ENCODE measurements at places on chromosomes 11 and 22. TPM values are rescaled to one million over a fixed set of nuclear protein-coding genes. Genes with fewer than 3 reads are reported as not detected.

- no peaks in the 10 kb centered on the region for H3K27me3 ChIP-seq
- H3K4me3 ChIP-seq, result no peak overlapping the region
- H3K4me1 ChIP-seq, result no peaks in the 10 kb centered on the region
These were observed 25.3 kb downstream of the MAFF start for GRCh38 chr22:38226853-38227649.

GRCh38 chr11:2130881-2131352, 8.3 kb downstream of the IGF2 start:
- no peaks in the 10 kb centered on the region for H3K4me1 ChIP-seq
- peaks cover 23% of the 10 kb centered on the region for H3K27me3 ChIP-seq
- H3K4me3 ChIP-seq, result no peak overlapping the region
- no peak overlapping the region for H3K27ac ChIP-seq
- DNase-seq, result no peak

Gene MS4A4E
- not detected for total RNA-seq

- no peaks in the 10 kb centered on the region for H3K27me3 ChIP-seq
- H3K36me3 ChIP-seq, result peaks cover 27% of the 10 kb centered on the region
- H3K27ac ChIP-seq, result no peak overlapping the region
- H3K4me3 ChIP-seq, result no peak overlapping the region
These were observed 44.2 kb upstream of the WEE1 start for GRCh38 chr11:9529334-9529650.

DNA sequence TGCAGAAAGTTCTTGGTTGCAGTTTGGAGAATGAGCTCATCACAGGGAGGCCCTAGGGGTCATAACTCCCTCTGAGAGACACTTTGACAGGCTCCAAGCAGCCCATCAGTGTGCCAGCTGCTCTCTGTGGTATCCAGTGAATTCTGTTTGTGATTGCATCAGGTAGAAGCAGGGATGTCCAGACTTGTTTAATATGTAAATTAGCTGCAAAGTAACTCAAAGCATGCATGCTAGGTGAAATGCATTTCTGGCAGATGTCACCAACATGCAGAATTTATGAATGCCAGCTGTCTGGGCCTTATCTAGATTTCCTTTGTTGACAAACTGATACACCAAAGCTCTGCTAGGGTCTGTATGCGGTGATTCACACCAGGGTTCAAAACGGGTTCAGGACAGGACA, 123.6 kb upstream of the MTNR1B start:
- no peaks in the 10 kb centered on the region for H3K36me3 ChIP-seq
- no peak overlapping the region for H3K4me3 ChIP-seq
- no peak for DNase-seq

GRCh38 chr11:102244681-102245409, 72.4 kb upstream of the BIRC3 start:
- H3K4me3 ChIP-seq, result no peak overlapping the region
- no peaks in the 10 kb centered on the region for H3K36me3 ChIP-seq
- no peaks in the 10 kb centered on the region for H3K27me3 ChIP-seq
- H3K27ac ChIP-seq, result no peak overlapping the region
- no peaks in the 10 kb centered on the region for H3K4me1 ChIP-seq

DNA sequence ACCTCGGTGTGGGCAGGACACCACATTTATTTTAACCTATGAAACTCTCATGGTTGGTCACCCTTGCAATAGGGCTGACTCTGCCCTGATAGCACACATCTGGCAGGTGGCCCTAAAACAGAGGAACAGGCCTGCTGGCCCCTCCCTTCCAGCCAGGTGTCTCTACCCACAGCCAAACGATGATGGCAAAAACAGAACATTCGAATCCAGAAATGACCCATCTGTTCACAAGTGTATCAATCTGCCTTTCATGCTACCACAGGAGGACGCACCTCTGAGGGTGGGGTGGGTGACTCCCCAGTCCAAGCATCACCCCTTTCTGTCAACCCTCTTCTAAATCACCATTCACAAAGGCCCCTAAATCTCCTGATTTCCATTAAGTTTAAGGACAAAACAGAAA, 118.1 kb downstream of the ETS1 start:
- H3K36me3 ChIP-seq, result peaks cover 99% of the 10 kb centered on the region
- H3K27ac ChIP-seq, result peak overlapping the region; percentile 89
- H3K27me3 ChIP-seq, result no peaks in the 10 kb centered on the region
- peak overlapping the region; percentile 64 for H3K4me3 ChIP-seq
- H3K4me1 ChIP-seq, result peaks cover 94% of the 10 kb centered on the region

Gene ALDH3B2
- not detected for total RNA-seq

Gene IL17REL
- total RNA-seq, result not detected

Gene SYNGR1
- total RNA-seq, result not detected

GRCh38 chr11:35794850-35795249, 132.3 kb downstream of the TRIM44 start:
- no peak overlapping the region for H3K27ac ChIP-seq
- no peak overlapping the region for H3K4me3 ChIP-seq
- no peaks in the 10 kb centered on the region for H3K36me3 ChIP-seq
- peaks cover 11% of the 10 kb centered on the region for H3K4me1 ChIP-seq

- H3K27me3 ChIP-seq, result no peaks in the 10 kb centered on the region
- H3K4me1 ChIP-seq, result peaks cover 38% of the 10 kb centered on the region
- no peak overlapping the region for H3K4me3 ChIP-seq
- H3K27ac ChIP-seq, result no peak overlapping the region
- DNase-seq, result no peak
- H3K36me3 ChIP-seq, result peaks cover 12% of the 10 kb centered on the region
These were observed 3.7 kb downstream of the AP2A2 start for GRCh38 chr11:929405-929804.

Gene TMEM184B
- total RNA-seq, result 34.8 TPM

- H3K4me3 ChIP-seq, result no peak overlapping the region
- H3K36me3 ChIP-seq, result no peaks in the 10 kb centered on the region
- DNase-seq, result no peak
- H3K4me1 ChIP-seq, result no peaks in the 10 kb centered on the region
These were observed 74.3 kb downstream of the SHANK2 start for GRCh38 chr11:71178076-71178475.

DNA sequence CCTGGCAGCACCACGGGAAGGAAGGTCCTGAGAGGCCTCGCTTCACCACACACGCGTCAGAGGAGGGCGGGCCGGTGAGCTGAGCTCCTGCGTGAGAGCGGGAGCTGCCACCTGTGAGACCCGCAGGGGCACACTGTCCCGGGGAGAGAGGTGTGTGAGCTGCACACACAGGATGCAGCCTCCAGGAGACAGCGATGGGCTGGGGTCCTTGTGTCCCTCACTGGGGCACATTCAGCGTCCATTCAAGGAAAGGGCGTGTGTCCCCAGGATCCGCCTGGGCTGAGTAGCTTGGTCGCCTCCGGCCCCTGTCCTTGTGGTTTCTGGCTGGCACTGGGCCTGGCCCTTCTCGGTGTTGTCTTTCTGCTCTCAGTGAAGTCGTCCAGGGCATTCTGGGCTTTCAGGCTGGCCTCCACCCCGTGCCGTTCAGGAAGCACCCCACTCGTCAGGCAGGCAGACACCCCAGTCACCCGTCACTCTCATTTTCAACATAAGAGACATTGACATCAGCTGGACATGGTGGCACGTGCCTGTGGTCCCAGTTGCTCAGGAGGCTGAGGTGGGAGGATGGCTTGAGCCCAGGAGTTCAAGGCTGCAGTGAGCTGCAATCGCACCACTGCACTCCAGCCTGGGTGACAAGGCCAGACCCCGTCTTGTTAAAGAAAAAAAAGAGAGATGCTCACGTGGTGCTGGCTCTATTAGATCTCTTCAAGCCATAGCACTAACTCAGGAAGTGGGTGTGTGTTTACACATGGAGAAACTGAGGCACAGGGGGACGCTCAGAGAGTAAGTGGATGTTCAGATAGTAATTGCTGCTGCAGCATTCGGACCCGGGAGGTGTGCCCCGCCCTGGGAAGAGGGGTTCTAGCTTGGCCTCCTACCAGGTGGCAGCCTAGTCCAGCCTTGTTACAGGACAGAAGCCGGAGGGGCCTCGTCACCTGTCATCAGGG, 1081.6 kb downstream of the BRD1 start:
- no peaks in the 10 kb centered on the region for H3K27me3 ChIP-seq
- H3K4me3 ChIP-seq, result no peak overlapping the region
- DNase-seq, result peak; percentile 3
- H3K36me3 ChIP-seq, result no peaks in the 10 kb centered on the region
- H3K27ac ChIP-seq, result no peak overlapping the region

Gene KRTAP5-7
- 0.21 TPM for total RNA-seq

Gene ARHGAP20
- not detected for total RNA-seq

DNA sequence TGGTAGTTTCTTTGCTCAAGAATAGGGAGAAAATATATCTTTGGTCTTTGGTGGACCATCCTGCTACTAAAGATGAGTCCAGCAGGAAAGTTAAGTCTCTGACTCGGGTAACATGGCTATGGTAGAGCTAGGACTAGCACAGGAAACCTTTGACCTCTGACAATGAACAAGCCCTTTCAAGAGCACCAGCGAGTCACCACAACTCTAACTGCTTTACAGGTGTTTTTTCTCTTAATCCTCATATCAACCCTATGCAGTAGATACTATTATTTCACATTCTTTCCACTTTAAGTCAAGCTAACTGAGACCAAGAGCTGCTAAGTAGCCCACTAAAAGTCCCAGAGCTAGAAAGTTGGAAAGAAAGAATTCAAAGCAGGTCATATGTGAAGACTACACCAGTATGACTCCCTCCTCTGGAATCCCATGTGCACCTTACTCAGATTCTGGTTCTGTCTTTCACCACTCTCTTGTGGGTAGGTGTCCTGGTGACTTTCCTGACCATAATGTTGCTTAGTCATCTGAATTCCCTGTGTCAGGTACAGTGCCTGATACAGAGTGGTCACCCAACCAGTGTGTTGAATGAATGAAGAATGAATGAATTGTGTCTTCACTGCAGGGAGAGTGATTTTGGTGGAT, 53.8 kb upstream of the ME3 start:
- no peaks in the 10 kb centered on the region for H3K4me1 ChIP-seq
- H3K36me3 ChIP-seq, result no peaks in the 10 kb centered on the region
- H3K27ac ChIP-seq, result no peak overlapping the region

Gene TREH
- total RNA-seq, result not detected

DNA sequence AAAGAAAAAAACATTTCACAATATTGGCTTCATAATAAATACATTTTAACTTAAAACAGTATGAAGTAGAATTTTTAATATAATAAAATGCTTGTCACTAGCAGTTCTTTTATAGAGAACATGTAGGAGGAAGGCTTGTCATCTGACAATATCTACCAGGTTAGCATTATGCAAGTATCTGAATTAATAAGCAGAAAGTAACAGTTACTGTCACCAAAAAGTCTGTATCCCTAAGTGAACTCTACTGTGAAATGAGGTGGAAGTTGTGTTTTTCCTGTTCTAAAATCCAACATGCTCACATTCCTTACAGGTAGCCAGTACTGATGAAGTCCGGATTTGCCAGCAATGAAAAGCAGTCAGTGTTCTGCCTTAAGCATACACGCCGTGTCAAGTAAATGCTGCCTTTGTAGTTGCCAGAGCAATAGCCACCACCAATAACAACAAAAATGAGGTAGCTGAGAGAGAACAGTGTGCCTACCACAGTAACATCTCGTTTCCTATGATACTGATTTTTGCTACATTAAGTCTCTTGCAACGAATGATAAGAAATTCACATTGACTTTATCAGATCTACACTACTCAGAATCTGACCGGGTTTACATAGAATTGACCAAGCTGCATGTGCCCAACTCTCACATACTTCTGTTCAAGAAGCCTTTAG, 95.5 kb downstream of the SIK3 start:
- peaks cover 59% of the 10 kb centered on the region for H3K4me1 ChIP-seq
- H3K36me3 ChIP-seq, result peaks cover 15% of the 10 kb centered on the region
- DNase-seq, result peak; percentile 47
- H3K4me3 ChIP-seq, result no peak overlapping the region
- no peaks in the 10 kb centered on the region for H3K27me3 ChIP-seq
- peak overlapping the region; percentile 91 for H3K27ac ChIP-seq

Gene AAMDC
- 3.0 TPM for total RNA-seq

DNA sequence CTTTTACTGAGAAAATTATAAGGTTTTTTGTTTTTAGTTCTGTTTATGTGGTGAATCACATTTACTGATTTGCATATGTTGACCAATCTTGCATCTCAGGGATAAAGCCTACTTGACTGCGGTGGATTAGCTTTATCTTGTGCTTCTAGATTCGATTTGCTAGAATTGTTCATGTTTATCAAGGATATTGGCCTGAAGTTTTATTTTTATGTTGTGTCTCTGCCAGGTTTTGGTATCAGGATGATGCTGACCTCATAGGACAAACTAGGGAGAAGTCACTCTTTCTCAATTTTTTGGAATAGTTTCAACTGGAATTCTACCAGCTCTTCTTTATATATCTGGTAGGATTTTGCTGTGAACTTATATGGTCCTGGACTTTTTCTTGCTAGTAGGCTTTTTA, 504.8 kb downstream of the ETS1 start:
- no peak overlapping the region for H3K4me3 ChIP-seq
- H3K27me3 ChIP-seq, result peaks cover 5% of the 10 kb centered on the region
- no peaks in the 10 kb centered on the region for H3K36me3 ChIP-seq
- no peak overlapping the region for H3K27ac ChIP-seq
- DNase-seq, result no peak

Gene P2RX3
- total RNA-seq, result not detected

GRCh38 chr11:27868226-27868625, 168.0 kb upstream of the BDNF start:
- no peaks in the 10 kb centered on the region for H3K27me3 ChIP-seq
- DNase-seq, result no peak
- H3K4me3 ChIP-seq, result no peak overlapping the region
- no peak overlapping the region for H3K27ac ChIP-seq

- H3K4me1 ChIP-seq, result peaks cover 49% of the 10 kb centered on the region
- H3K36me3 ChIP-seq, result peaks cover 25% of the 10 kb centered on the region
- H3K4me3 ChIP-seq, result no peak overlapping the region
- no peaks in the 10 kb centered on the region for H3K27me3 ChIP-seq
- DNase-seq, result no peak
- no peak overlapping the region for H3K27ac ChIP-seq
These were observed 7.4 kb downstream of the ZP1 start for GRCh38 chr11:60874421-60875365.

DNA sequence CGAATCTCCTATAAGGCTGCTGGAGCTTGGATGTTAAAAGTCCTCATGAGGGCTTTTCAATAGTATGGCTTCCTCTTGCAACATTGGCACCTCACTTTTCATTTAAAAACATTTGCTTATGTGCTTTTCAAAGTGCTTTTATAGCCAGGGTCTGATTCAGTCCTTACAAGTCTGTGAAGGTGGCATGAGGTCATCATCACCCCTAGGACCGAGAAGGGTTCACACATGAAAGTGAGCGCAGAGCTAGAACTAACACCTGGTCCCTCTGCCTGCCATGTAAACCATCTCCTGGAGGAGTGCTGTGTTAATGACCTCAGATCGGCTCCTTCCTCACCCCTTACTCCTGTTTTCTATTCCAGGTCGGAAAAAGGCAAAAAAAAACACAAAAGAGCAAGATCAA, 12.2 kb upstream of the LMO2 start:
- H3K4me3 ChIP-seq, result no peak overlapping the region
- no peak for DNase-seq
- peaks cover 2% of the 10 kb centered on the region for H3K4me1 ChIP-seq
- H3K36me3 ChIP-seq, result no peaks in the 10 kb centered on the region
- H3K27ac ChIP-seq, result no peak overlapping the region

GRCh38 chr22:17883356-17883755, 109.1 kb upstream of the BID start:
- no peaks in the 10 kb centered on the region for H3K27me3 ChIP-seq
- peaks cover 11% of the 10 kb centered on the region for H3K36me3 ChIP-seq
- no peak overlapping the region for H3K27ac ChIP-seq
- no peaks in the 10 kb centered on the region for H3K4me1 ChIP-seq
- H3K4me3 ChIP-seq, result no peak overlapping the region

Gene FAM83F
- total RNA-seq, result 0.11 TPM
